Activated CD8-positive, alpha-beta T cell treated with anti-CD3 and anti-CD28 coated beads for 36 hours (primary cell): ENCODE measurements at places on chromosomes 11 and 22. TPM values are rescaled to one million over a fixed set of nuclear protein-coding genes. Genes with fewer than 3 reads are reported as not detected.

GRCh38 chr22:31229402-31230079 is 17.4 kb downstream of the LIMK2 start:
- DNase-seq: no peak

Gene OR10A2
- total RNA-seq: not detected

Gene WNT11
- 0.32 TPM for total RNA-seq

Gene TUB
- 0.16 TPM for total RNA-seq

Gene INPP5J
- total RNA-seq: 0.09 TPM
